ENCODE measurements at places on chromosomes 5 and 9.

GRCh38 chr5:148884339-148885020 is 58.1 kb downstream of the ADRB2 start:
- no peak for DNase-seq

DNA sequence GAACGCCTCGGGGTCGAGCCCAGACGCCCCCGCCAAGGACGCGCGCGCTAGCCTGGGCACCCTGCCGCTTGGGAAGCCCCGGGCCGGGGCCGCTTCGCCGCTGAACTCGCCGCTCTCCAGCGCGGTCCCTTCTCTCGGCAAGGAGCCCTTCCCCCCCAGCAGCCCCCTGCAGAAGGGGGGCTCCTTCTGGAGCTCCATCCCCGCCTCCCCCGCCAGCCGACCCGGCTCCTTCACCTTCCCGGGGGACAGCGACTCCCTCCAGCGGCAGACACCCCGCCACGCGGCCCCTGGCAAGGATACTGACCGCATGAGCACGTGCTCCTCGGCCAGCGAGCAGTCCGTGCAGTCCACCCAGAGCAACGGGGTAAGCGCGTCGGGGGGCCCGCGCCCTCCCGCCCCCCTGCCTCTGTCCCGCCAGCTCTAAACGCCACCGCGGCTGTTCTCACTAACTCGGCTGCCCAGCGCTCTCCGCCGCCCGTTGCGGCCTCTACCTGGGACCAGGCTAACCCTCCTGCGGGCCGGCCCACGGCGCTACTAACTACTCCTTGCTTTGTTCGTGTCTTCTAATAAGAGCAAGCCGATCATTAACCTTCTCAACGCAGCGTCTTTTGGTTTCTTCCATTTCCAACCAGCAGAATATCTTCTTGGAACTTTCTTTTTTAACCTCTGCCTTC is 93.6 kb upstream of the OTULINL start:
- no peak for DNase-seq

- DNase-seq = no peak
Measured at GRCh38 chr5:43409809-43410271, 2.4 kb downstream of the CCL28 start.

- no peak for DNase-seq
Measured at GRCh38 chr9:131854334-131854733, 114.5 kb upstream of the RAPGEF1 start.

GRCh38 chr5:31469886-31470285 is 62.0 kb downstream of the DROSHA start:
- DNase-seq = no peak

- no peak for DNase-seq
Measured at GRCh38 chr5:110916381-110917049, 155.0 kb upstream of the TSLP start.

DNA sequence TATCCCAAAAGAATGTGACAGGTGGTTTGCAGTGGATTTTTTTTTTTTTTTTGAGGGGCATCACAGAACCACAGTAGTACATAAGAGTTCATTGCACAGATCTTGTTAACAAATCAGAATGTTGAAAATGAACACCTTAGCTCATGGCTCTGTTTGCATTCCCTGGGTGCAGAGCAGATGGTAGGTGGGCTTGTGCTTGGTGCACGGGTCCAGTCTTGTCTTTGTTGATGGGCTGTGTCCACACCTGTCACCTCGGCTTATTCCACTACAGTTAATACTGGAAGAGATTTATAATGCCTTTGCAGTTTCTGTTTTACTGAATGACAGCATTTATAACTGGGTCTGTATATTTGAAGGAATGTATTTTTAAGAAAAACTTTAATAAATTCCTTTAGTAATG is 146.6 kb downstream of the KDM4C start:
- no peak for DNase-seq

GRCh38 chr5:57824047-57824446 is 341.4 kb upstream of the ACTBL2 start:
- DNase-seq = no peak

GRCh38 chr5:89071101-89071940 is 188.3 kb upstream of the MEF2C start:
- no peak for DNase-seq

DNA sequence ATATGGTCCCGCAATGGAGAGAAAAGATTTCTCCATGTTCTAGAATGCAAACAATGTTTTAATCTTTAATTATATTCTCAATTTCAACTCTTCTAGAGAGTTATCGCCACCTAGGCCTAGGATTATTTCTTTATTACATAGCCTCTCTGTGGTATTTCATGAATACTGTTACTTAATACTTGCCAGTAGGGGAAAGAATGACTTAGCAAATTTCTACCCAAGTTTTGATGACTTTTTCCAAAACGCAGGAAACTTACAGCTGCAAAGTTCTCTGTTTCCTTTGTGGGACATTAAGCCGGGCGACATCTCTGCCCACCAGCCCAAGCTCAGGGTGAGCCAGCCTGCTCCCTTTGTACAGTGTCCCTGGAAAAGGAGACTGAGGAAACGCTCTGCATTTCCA is 73.8 kb downstream of the MED27 start:
- DNase-seq = no peak

DNA sequence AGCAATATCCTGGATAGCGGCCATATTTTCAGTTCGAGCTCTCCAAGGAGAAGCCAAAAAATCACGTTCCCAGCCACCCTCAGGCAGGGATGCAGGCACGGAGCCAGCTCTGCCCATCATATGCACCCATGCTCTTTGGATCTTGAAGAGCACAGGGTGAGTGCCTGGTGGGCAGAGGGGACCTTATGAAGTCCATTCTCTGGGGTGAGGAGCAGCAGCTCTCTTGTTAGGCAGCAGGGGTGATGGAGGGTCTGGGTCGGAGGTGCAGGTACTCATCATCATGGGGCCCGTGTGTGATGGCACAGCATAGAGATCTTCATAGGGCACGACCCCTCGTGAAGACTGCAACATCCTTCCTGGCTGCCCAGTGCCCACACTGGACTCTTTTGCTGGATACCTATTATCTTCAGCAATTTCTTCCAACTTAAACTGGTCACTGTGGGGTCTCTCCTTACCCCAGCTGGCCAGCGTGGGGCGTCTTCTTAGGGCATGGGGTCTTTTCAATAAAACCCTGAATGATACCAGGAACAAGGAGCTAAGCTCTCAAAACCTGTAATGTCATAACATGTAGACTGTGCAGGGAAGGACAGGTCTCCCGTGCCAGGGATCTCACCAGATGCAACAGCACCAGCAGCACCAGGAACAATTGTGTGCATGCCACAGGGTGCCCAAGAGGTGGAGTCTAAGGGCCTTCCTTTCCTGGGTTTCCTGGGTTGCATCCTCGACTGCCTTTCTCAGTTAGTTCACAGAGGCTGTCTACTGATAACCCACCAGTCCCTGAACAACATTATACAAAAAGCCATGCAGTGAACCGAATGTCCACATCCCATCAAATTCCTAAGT is 165.0 kb downstream of the TENT4A start:
- DNase-seq = no peak
